ENCODE measurements at places on chromosomes 11 and 22.
A peak's percentile ranks its signal among the peaks of the same experiment; 100 is the strongest.

- DNase-seq: no peak
These were observed 1488.6 kb downstream of the BRD1 start for GRCh38 chr22:48338793-48339705.

GRCh38 chr11:95500466-95500865 is 269.5 kb upstream of the SESN3 start:
- DNase-seq: no peak

DNA sequence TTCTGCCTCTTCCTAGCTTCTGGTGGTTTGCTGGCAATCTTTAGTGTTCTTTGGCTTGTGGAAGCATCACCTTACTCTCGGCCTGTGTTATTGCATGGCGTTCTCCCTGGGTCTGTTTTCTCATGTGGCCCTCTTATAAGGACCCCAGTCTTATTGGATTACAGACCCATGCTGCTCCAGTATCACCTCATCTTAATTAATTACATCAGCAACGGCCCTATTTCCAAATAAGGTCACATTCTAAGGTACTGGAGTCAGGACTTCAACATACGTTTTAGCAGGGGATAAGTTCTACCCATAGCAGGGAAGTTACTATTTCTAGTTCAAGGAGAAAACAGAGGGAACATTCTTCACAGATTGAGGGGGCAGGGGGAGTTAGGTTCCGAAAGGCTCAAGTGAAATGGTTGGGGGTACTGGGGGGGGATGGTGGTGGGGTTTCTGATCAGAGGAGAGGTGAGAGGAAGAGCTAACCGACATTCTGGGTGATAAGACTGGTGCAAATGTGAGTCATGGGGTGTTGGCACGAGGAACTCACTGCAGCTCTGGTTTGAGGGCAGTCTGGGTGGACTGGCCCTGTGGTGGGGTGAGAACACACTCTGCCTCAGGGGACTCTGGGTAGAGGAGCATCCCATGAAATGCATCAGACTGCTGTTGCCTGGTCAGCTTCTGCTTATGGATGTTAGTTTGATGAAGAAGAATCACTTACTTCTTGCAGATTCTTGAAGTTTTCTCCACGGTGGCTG is 51.5 kb upstream of the ZBED5 start:
- DNase-seq: no peak

- DNase-seq: no peak
These were observed 9.5 kb upstream of the TSG101 start for GRCh38 chr11:18536209-18536608.

- DNase-seq: no peak
These were observed 38.4 kb downstream of the FDX1 start for GRCh38 chr11:110468121-110468520.

- DNase-seq: peak; percentile 83
These were observed 21.9 kb upstream of the SCN2B start for GRCh38 chr11:118198370-118198769.

- DNase-seq: no peak
These were observed 349.5 kb downstream of the DLG2 start for GRCh38 chr11:85277693-85278092.

- no peak for DNase-seq
These were observed 2.0 kb downstream of the P2RX3 start for GRCh38 chr11:57340039-57340615.

GRCh38 chr11:90241414-90241813 is 18.6 kb upstream of the CHORDC1 start:
- no peak for DNase-seq

GRCh38 chr22:21982338-21982965 is at the start of gene TOP3B:
TSS of gene TOP3B (minus strand) at chr22:21982787. CDS start at chr22:21975709, 7,078 bp downstream.
- peak; percentile 81 for DNase-seq

GRCh38 chr11:12668166-12668565 is 6.1 kb upstream of the TEAD1 start:
- no peak for DNase-seq

Data from CD4-positive, alpha-beta T cell treated with Interleukin-17A for 1 hour (primary cell).